ENCODE measurements at places on chromosomes 6 and 20.

GRCh38 chr20:58003525-58003924 is 224.9 kb downstream of the ANKRD60 start:
- no peak for DNase-seq

GRCh38 chr6:12873691-12874090 is 157.1 kb downstream of the PHACTR1 start:
- no peak for DNase-seq

GRCh38 chr6:34891296-34891695 is 2.2 kb downstream of the ANKS1A start:
- no peak for DNase-seq

- DNase-seq = no peak
Observed at GRCh38 chr20:32465092-32465900, 107.2 kb downstream of the ASXL1 start.

GRCh38 chr6:16956361-16956760 is 145.5 kb upstream of the STMND1 start:
- DNase-seq = no peak

GRCh38 chr6:74018825-74019224 is 322.8 kb downstream of the CD109 start:
- DNase-seq = no peak

- DNase-seq = no peak
Observed at GRCh38 chr6:133179481-133179880, 61.7 kb upstream of the EYA4 start.

DNA sequence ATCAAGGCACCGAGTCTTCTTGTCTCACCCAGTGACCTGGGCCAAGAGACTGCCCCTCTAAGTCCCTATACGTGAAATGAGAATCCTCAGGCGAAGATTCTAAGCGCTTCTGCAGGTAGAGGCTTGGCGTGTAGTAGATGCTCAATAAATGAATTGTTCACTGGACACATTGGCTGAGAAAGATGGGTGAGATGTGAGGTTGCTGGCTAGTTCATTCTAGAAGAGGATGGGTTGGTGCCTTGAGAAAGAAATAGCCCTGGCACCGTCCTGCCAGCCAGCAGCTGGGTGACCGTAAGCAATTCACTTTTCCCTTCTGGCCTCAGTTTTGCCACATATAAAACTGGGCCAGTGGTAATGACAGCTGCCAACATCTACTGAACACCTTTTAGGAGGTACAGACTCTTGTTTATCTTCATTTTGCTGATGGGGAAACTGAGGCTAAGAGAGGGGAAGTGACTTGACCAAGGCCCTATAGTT is 1.4 kb downstream of the SRC start:
- no peak for DNase-seq

GRCh38 chr6:18958146-18958545 is 571.0 kb downstream of the RNF144B start:
- no peak for DNase-seq

- no peak for DNase-seq
Observed at GRCh38 chr6:113148566-113148965, 708.6 kb upstream of the MARCKS start.

DNA sequence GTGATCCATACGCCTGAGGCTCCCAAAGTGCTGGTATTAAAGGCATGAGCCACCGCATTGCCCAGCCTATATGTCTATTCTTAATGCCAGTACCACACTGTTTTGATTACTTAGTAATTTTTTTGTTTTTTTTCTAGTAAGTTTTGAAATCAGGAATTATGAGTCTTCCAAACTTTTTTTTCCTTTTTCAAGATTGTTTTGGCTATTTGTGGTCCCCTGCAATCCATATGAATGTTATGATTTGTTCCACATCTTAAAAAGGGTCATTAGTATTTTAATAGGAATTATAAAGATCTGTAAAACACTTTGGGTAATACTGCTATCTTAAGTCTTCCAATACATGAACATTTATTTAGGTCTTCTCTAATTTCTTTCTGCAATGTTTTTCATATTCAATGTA is 6.8 kb upstream of the POPDC3 start:
- DNase-seq = no peak

GRCh38 chr20:6708010-6708409 is 59.5 kb upstream of the BMP2 start:
- no peak for DNase-seq

- DNase-seq = no peak
Observed at GRCh38 chr6:8562125-8562524, 126.8 kb upstream of the SLC35B3 start.

DNA sequence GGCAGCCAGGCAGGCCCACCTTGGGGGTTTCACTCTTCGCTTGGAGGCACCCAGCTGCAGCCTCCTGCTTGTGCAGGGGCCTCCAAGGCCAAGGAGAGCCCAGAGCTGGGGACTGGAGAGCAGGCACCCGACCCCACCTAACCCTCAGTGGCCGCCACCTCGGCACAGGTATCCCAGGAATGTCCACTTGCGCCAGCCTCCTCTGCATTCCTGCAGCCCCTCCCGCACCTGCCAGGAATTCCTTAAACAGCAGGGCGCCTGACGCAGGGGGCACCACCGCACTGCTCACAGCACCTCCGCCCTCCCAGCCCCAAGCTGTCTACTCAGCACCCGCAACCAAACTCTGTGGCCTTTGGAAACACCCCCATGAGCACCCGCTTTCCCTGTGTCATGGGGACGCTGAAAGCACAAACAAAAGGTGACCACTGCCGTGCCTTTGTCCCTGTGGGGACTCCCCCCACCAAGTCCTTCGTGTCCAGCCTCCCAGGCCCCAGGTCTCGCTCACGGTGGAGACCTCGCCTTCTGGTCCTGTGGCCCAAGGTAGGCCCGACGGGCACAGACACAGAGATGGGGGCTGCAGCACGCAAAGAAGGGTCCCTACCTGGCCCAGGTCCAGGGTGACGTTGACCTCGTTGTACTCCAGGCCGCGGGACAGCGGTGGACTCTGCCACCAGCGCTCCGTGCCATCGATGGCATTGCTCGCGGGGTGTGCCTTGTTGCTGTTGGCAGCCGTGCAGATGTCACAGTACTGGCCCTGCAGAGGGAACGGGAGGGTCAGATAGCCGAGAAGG is 5.1 kb downstream of the LAMA5 start:
- DNase-seq = no peak

- no peak for DNase-seq
Observed at GRCh38 chr20:57941604-57942381, 232.0 kb upstream of the PMEPA1 start.

DNA sequence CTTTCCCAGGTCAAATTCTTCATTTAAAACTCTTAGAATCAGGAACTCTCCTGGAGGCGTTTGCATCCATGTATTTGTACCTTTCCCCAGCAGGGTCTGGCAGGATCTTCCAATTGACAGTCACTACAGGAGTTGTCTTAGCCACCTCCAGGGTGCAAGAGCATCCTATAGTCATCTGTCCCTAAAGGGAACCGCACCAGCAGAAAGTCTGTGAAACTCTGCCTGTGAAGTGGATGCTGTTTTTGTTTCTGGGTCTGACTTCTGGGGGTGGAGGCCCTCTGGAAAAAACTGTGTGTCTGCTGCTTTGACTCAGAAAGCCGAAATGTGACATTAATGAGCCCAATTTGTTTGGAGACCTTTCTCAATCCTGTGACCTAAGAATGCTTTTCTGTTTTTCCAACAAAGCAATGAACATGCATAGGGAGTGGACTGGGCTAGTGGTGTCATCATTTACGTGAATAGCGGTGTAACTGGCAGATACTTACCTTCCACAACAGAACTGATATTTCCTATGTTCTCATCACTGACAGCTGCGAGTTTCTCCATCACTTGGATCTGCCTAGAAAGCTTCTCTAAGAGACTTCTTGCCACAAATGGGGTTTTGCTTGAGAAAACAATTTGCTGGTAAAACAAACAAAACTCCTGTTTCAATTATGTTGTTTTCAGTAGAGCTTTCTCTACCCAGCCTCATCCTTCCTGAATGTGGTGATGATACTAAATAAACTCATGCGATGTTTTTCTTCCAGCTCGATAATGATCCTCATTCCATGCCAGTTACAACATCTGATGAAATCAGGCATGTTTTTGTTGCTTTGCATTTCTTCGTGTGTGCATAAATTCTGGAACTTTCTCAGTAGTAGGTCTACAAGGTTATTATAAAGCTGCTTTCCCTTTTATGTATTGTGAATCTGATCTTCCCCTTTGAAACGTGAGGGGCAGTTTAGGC is 33.3 kb upstream of the ARMH2 start:
- DNase-seq = no peak

DNA sequence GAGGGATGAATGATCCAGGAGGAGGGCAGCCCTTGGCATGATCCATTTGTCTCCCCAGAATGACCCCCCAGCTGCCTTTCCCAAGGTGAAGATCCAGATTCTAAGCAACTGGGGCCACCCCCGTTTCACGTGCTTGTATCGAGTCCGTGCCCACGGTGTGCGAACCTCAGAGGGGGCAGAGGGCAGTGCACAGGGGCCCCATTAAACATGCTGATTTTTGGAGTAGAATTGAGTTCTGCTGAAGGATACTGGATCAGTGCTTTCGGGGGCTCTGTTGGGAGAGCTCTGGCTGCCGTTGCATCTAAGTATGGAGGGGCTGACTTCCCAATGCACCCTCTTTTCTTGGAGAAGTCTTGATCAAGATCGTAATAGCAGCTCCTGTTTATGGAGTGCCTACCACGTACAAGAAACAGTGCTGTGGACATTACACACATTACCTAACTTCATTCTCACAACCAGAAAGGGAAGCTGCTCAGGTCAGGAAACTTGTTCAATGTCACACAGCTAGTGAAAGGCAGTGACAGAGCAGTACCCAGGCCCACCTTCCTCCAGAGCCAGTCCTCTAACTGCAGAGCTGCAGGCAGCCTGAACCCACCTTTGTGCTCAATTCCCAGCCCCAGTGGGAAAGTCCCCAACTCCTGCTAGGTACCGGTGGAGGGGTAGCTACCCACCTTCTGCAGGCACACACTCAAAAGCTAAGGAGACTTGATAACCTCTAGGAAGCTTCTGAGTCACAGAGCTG is 5.4 kb downstream of the SPAG4 start:
- DNase-seq = no peak

DNA sequence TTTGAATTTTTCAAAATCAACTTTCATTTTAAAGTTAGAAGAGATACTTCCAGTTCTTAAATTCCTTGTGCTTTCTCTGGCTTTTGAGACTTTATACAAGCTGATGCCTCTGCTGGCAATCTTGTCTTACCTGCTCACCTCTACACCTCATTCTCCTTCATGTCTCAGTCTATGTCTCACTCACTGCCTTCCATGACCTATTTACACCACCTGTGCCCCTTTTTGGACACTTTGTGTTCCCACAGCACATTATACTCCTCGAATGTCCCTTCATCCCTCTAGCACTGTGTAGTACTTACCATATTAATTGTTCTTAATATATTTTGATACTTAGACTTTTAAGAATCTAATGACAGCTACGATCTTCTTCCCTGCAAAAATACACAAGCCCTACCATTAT is 15.3 kb downstream of the PHIP start:
- no peak for DNase-seq

GRCh38 chr6:20833881-20834515 is 299.7 kb downstream of the CDKAL1 start:
- DNase-seq = no peak

- peak; percentile 27 for DNase-seq
Observed at GRCh38 chr6:89375427-89376267, 23.1 kb upstream of the UBE2J1 start.

- no peak for DNase-seq
Observed at GRCh38 chr6:17169291-17169690, 67.4 kb downstream of the STMND1 start.

GRCh38 chr6:13166916-13167315 is 161.4 kb downstream of the TBC1D7 start:
- no peak for DNase-seq

- no peak for DNase-seq
Observed at GRCh38 chr6:36329798-36330291, 6.8 kb downstream of the BNIP5 start.

- no peak for DNase-seq
Observed at GRCh38 chr6:33105916-33106871, 30.4 kb downstream of the HLA-DPB1 start.

DNA sequence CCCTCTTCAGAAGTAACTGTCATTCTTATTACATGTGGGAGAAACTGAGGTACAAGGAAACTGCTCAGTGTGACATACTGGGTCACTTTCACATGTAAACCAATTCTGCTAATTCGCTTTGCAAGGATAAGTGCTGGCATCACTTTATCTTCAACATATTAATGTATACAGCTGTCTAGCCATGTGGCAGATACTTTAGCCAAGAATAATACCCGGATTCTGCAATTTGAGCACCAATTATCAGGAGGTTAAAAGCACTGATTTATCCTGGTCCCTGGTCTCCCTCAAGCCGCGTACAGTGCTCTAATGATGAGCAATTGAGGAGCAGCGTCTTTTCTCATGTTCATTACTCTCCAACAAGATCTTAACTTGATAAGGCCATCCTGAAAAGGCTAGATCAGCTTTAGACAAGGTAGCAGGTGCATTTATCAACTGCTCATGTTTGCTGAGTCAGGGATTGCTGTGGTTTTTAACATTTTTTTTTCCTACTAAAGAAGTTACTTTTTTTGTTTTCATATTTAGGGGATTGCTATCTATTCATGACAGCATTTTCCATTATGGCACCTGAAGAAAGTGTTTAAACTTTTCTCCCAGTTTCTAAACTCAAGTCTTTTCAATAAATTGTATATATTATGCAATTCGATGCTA is 1066.3 kb upstream of the MAP3K7 start:
- DNase-seq = no peak

GRCh38 chr20:12464036-12464435 is 544.7 kb upstream of the SPTLC3 start:
- no peak for DNase-seq

GRCh38 chr6:107129370-107129925 is 14.1 kb upstream of the BEND3 start:
- no peak for DNase-seq

All from activated CD8-positive, alpha-beta memory T cell treated with anti-CD3 and anti-CD28 coated beads for 4 hours (primary cell).